CD4-positive, alpha-beta T cell treated with Interleukin-17A for 1 hour (primary cell): ENCODE measurements at places on chromosomes 11 and 22.

DNA sequence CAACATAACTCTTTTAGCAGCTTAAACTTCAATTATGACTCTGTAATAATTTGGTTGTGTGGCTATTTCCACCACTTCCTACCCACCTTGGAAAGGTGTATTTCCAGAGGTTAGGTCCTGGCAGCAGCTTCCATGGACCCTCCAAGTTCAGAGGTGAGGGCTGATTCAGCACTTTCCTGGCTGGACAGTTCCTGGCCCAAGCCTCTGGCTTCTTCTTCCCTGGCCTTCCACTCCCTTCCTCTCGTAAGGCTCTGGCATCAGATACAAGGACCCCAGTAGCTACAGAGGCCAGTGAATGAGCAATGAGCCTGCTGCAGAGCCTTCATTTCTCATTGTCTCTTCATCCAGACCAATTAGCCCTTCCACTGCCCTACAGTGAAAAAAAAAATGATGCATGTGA is 98.1 kb upstream of the KIRREL3 start:
- DNase-seq = no peak

DNA sequence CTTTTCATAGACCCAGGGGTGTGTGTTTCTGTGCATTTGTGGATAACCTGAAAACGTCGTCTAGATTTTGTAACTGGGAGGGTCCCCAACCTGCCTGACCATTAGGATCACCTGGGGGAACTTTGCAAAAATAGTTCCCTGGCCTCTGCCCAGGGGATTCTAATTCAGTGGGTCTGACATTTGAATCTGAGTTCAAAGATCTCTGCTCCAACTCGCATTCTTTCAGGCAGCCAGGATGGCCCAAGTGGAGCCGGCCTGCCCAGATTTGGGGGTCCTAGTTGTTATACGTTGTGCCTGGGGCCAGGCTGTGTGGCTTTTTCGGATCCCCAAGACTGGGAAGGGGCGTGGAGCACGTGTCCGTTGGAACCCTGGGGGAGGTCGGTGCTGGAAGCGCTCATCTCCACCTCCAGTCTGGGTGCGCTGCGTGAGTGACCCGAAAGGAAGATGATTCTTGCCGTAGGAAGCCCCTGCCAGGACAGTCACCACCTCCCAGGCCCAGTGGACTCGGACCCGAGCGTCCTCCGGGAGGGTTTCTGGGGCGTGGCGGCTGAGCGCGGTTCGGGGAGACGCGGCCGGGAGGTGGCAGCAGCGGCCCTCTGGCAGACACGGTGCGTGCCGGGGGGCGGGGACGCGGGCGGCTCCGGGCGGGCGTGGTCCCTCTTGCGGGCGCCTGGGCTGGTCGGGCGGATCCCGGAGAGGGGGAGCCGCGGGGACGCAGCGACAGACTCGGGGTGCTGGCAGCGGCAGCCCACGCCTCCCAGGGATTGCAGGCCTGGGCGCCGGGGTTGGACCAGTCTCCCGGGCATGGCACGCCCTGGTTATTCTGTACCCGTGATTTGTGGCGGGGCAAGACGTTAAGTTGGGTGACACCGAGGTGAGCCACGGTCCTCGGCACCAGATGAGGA is 29.2 kb upstream of the PLET1 start:
- DNase-seq = peak; percentile 83

DNA sequence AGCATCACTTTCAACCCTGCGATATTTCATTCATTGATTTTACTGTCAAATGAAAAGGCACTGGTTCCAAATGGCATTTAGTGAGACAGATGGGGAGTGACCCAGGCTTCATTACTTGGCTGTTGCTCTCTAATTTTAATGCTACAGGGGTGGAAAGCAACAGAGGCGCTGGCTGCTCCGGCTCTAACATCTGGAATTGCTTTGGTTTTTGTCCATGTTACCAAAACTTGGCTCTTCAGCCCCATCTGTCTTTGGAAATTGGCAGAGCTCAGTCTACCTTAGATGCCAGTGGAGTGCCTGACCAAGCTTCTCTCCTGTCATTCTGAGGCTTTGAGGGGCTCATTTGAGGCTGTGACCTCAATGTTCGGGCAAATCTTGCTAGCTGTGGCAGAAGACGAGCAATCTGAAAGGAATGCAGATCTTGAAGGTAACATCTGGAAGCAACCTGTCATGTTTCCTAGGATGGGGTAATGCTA is 409.5 kb upstream of the SYN3 start:
- no peak for DNase-seq

DNA sequence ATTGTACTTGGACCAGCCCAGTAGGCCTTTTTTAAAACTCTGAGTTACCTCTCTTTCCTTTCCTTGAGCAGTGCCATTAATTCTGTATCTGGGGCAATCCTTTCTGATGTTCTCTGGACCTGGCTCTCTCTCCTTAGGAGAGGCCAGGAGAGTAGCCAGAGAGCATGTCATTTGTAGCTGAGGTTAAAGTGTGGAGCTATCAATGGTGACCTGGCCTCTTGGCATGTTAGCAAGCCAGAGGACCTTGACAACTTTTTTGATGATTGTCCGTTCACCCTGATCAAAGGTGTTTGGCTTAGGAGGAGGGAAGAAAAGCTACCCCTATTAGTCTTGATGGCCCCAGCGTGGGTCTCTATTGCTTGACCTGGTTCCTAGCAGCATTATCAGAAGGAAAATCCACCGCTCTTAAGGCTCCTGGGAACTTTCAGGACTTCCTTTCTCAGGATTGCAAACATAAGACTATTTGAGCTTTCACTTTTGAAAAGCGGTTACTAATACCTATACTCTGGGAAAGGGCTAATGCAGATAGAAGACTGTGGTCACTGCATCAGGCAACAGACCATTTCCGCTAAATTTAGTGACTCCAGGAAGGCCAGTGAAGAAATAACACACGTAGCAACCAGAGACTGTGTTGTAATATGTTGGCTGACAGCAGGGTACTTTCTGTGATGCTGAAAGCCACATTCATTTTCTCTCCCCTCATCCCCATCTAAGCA is 18.2 kb downstream of the LIMK2 start:
- peak; percentile 35 for DNase-seq

GRCh38 chr11:34642001-34642554 is 21.2 kb downstream of the EHF start:
- no peak for DNase-seq

DNA sequence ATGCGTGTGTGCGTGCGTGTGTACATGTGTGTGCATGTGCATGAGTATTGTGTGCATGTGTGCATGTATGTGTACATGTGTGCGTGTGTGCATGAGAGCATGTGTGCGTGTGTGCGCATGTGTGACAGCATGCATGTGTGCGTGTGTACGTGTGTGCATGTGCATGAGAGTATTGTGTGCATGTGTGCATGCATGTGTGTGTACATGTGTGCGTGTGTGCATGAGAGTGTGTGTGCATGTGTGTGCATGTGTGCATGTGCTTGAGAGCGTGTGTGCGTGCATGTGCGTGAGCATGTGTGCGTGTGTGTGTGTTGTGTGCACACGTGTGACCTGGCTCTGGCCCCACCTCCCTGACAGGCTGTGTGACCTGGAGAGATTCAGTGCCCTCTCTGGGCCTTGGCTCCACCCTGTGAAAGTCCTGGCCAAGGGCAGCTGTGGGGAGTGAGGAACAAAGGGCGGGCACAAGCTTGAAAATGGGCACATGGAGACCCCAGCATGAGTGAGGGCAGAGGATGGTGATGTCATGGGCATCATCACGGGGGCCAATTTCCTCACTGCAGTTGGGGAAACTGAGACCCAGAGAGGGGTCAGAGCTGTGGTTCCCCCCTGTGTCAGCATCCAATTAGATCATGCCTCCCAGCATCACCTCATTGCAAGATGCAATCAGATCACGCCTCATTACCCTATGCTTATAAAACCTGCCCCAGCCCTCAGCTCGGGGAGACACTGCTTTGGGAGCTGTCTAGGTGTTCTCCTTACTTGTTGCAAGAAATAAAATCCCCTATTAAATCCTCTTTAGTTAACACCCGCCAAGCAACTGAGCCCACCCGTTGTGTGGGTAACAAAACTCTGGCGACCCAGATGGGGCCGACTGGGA is 658 bp downstream of the ACY3 start:
- no peak for DNase-seq

- no peak for DNase-seq
These were observed 4.3 kb upstream of the PLXNB2 start for GRCh38 chr22:50311606-50312351.

DNA sequence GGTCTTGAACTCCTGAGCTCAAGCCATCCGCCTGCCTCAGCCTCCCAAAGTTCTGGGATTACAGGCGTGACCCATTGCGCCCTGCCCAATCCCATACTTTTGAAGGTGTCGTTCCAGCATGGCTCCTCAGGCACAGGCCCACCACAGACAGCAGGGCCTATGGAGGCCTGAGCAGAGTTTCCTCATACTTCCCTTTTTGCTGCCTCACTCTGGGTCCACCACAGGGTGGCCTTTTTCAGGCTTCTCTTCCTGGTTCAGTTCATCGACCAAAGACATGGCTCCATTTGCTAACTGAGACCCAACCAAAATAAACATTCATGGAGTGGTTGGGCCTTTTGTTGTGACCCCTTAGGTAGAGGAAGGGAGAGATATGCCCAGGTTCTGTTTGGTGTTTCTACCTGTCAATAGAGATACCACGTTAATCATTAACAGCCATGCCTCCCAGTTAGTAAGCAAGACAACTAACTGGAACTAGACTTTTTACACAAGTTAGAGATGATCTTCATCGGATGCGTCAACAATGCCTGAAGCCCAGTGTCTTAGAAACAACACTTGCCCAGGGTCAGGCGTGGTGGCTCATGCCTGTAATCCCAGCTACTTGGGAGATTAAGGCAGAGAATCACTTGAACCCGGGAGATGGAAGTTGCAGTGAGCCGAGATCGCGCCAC is 35.1 kb downstream of the TRIOBP start:
- DNase-seq = no peak

GRCh38 chr11:117851106-117851505 is 25.4 kb downstream of the FXYD6 start:
- no peak for DNase-seq

GRCh38 chr22:28023774-28024173 is 104.7 kb upstream of the PITPNB start:
- DNase-seq = no peak

- peak; percentile 89 for DNase-seq
These were observed at the start of gene TFIP11 for GRCh38 chr22:26512149-26512793. Gene TFIP11 (minus strand): TSS chr22:26512473. CDS start chr22:26510272, 2,201 bp downstream.

GRCh38 chr11:61019832-61020405 is 48.4 kb downstream of the CD6 start:
- DNase-seq = no peak

- no peak for DNase-seq
These were observed at the start of gene GAL for GRCh38 chr11:68684385-68685356. Gene GAL (plus strand): TSS chr11:68684544. CDS start chr11:68684924, 380 bp downstream.

DNA sequence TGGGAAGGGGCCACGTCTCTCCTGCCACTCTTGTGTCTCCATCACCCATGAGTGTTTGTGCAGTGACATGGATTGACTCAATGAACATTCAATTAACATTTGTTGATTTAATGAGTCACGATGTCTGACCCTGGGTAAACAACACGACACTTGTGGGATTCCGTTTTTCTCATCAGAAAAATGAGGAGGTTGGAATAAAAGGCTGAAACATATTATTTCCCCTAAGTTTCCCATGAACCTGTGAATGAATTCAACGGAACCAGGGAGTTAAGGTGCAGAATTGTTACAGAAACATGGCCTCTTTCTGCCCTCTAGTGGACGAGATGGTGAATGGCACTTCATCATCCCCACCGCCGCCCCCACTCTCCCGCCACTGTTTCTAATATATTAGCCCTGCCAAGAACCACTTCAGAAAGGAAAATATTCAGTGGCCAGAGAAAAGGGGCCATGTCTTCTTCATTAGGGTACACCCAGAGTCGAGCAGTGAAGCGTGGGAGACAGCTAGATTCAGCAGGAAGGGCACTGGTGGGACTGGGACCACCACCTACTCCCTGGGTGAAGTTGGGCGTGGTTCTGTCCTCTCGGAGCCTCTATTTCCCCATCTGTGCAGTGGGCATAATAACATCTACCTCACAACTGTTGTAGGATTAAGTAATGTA is 46.3 kb upstream of the SYT13 start:
- peak; percentile 55 for DNase-seq

- no peak for DNase-seq
These were observed 193.1 kb upstream of the PITPNB start for GRCh38 chr22:28112190-28112544.

DNA sequence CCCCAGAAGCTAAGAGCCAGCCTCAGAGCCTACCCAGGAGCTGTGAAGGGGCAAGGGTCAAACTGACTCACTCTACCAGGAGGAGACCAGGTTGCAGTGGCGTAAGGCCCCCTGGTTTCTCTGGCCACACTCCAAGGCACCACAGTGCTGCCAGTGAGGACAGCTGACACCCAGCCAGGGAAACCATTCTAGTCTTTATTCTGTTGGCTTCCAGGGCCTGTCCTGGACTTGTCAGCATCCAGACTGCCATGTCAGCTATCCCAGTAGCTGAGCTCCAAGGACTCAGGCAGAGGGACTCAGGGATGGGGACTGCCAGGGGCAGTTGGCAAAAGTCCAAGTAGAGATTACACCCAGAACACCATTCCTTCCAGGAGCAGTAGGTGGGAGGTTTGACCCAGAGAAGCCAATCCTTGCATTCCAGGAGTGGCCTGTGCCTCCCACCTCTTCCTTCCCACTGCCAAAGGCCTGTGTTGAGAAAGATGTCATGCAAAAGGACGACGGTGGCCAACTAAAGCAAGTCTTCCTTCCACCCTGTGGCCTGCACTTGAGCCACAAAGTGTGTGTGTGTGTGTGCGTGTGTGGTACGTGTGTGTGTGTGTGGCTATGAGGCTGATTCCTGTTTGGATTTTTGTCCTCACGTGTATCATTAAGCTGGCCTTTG is 3.6 kb upstream of the MAPK8IP1 start:
- no peak for DNase-seq

DNA sequence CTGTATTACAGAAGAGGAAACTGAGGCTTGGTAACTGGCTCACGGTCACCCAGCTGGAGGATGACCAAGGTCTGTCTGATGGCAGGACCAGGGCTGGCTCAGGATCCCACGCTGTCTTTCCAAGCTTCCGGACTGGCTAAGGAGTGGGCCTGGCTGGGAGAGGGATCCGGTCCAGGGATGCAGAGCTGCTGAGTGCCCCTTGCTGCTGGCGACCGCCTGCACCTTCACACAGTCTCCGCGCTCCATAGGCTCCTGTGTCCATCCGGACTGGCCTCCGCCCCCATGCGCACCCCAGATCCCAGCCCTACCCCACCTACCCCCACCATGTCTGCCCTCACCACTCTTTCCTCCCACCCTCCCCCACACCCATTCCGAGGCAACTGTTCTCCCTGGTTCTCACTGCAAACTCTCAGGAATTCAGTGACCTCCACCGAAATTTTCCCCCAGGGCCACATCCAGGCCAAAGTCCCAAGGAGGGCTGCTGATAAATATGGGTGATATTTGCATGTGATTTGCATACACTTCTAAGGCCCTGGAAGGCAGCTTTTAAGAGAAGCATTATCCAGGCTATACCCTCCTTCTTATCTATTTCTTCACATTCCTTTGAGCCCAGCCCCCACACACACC is 48.5 kb upstream of the SLC35C1 start:
- DNase-seq = no peak
